Forelimb muscle (tissue), 1 donor: ENCODE measurements at places on chromosomes 12 and 14.

DNA sequence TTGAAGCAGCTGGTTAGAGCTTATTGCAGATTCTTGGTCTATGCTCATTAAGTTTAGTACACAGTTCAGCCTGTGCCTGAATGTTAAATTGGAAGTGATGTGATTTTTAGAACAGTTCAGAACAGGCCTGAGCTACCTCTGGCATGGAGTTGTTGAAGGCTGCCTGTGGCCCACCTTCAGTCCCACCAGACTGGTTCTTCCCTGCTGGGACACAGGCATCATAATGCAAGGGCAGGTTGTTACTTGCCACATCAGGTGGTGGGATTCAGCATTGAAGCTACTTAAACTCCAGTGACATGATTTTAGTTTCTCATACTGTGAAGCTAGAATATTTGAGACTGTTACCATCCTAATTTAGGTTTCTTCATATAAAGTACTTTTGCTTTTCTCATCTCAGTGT lies 49.4 kb downstream of the PROX2 start:
- no peak for DNase-seq

DNA sequence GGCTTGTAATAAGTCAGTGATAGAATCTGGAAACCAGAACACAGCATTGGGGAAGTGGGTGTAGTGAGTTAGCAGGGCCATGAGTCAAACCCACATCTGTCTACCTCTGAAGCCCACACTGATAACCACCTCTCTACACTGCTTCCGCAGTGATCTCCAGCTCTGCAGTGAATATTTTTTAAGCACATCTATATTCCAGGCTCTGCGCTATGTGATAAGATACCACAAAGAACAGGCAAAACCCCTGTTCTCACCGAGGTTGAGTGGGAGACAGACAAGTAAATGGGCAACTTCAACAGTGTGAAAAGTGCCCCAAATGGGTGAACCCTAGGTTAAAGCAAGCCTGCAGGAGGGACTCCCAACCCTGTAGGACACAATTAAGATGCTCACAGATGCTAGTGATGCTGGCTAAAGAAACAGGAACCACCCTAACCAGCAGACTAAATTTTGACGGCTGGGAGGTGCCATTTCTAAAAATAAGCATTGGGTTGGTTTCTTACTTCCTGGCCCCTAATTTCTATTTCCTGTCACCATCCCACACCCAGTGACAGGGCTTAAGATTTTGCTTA lies 375.0 kb downstream of the DPF3 start:
- DNase-seq = no peak

DNA sequence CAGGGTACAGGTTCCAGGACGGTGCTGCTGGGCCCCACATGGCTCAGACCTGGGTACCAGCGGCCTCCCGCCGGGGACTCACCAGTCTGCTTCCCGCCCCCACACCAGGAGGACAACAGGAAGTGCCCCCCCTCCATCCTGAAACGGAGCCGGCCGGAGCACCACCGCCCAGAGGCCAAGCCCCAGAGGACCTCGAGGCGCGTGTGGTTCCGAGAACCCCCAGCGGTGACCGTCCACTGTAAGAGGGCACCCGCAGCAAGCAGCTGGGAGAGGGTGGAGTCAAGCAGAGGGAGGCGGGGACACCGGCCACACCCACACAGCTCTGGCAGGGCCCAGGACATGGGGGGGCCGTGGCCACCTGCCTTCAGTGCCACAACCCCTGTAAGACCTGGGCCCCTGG lies 8.1 kb downstream of the C14orf180 start:
- DNase-seq = no peak

- no peak for DNase-seq
These were observed 105.7 kb downstream of the ZC3H14 start for GRCh38 chr14:88668448-88669116.

DNA sequence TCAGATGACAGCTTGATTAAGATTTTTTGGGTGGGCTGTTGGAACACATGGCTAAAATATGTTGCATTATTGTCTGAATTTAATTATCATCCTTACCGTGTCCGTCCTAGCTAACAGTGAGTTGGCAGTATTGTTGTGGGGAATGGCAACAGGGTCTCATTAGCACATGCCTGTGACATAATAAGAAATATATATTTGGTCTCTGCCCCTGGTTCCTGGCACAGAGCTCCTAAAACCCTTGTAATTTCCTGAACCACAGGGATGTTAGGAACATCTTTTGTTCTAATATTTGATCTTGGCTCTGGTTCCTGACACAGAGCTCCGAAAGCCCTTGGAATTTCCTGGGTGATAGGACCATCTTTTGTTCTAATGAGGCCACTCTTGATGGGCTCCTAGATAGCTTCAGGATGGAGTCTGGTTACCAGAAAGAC lies 76.0 kb downstream of the SYNE2 start:
- no peak for DNase-seq

GRCh38 chr12:45469902-45470301 lies 254.0 kb downstream of the ANO6 start:
- no peak for DNase-seq

DNA sequence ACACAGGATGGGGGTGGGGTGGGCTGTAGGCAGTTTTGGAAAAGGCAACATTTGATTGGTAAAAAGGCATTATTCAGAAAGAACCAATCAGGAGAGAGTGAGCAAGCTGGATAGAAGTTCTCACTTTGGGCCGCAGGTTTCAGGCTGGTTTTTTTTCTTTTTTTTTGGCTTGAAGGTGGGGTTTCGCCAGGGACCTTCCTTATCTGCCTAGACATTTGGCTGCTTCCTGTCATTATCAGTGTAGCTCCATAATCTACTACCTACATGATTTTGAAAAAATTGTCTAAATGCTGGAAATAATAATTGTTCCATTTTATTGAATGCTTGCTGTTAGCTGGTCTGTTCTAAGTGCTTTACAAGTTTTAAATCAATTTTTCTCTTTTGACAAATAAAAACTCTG lies 649.0 kb downstream of the TMTC2 start:
- no peak for DNase-seq

- no peak for DNase-seq
These were observed 29.6 kb upstream of the IRF2BPL start for GRCh38 chr14:77058117-77058516.

GRCh38 chr12:95002754-95003153 lies 743 bp downstream of the NDUFA12 start:
- no peak for DNase-seq

DNA sequence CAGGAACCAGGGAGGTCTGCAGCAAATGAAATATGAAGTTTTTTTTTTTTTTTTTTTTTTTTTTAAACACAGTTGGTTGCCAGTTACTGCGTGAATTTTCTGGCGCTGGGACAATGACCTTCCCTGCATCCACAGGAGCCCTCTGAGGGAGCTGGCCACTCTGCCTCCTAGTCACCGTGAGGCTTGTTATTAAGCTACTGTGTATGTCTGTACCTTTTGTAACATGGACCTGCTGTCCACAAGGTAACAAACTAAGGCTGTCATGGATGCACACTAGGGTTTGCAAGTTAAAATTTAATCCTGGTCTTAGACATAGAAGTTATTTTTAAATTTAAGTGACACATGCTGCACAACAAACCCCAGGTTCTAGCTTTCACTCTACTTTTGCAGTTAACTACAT lies 211.0 kb downstream of the SSPN start:
- no peak for DNase-seq

DNA sequence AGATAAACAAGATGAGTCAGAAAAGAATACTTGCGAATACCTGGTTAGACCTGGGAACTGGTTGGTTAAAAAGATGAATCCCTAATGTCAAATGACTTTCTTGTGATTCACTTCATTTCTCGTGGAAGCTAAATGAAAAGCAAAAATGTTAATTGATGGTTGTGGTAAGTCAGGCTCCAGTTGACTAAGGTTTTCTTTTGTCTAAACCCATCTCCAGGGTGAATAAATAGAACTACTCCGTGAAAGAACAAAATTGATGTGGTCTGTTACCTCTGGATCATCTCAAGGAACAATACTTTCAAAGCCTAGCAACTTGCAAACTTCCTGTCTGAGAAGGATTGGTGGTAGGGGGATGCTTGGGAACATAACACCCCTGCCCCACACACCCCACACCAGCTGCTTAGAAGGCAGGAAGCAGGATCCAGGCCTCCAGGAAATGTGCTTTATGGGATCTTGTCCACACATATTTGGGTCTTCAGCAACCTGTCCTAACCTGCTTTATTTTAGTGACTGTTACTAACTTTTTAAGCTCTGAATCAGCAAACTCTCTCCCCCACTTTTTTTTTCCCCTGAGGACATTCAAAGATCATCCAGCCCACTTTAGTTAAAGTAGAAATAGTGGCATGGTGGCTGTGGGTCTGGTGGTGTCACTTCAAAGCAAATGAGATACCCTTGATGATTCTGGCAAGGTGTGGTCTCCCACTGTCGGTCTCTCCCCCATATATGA lies 60.4 kb upstream of the PTHLH start:
- DNase-seq = no peak

DNA sequence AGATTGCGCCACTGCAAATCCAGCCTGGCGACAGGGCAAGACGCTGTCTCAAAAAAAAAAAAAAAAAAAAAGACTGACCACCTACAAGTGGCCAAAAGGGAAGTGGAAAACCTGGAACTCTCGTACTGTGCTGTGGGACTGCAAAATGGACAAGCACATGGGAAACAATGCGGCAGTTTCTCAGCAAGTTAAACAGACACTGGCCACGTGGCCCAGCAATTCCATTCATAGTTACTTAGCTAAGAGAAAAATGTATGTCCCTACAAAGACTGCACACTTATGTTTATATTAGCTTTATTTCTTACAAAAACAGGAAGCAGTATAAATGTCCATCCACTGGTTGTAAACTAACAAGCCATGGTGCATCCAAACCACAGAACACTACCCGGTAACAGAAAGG lies 5.6 kb downstream of the CHFR start:
- no peak for DNase-seq

GRCh38 chr12:47813511-47814196 lies 6.0 kb downstream of the HDAC7 start:
- no peak for DNase-seq

- DNase-seq = no peak
These were observed 307.1 kb upstream of the RGS6 start for GRCh38 chr14:71625175-71625574.

- DNase-seq = no peak
These were observed 57.5 kb downstream of the CHST11 start for GRCh38 chr12:104514092-104514810.

GRCh38 chr12:116336542-116337065 lies 59.1 kb upstream of the MED13L start:
- DNase-seq = no peak

GRCh38 chr14:104334424-104335161 lies 196.2 kb downstream of the KIF26A start:
- no peak for DNase-seq

DNA sequence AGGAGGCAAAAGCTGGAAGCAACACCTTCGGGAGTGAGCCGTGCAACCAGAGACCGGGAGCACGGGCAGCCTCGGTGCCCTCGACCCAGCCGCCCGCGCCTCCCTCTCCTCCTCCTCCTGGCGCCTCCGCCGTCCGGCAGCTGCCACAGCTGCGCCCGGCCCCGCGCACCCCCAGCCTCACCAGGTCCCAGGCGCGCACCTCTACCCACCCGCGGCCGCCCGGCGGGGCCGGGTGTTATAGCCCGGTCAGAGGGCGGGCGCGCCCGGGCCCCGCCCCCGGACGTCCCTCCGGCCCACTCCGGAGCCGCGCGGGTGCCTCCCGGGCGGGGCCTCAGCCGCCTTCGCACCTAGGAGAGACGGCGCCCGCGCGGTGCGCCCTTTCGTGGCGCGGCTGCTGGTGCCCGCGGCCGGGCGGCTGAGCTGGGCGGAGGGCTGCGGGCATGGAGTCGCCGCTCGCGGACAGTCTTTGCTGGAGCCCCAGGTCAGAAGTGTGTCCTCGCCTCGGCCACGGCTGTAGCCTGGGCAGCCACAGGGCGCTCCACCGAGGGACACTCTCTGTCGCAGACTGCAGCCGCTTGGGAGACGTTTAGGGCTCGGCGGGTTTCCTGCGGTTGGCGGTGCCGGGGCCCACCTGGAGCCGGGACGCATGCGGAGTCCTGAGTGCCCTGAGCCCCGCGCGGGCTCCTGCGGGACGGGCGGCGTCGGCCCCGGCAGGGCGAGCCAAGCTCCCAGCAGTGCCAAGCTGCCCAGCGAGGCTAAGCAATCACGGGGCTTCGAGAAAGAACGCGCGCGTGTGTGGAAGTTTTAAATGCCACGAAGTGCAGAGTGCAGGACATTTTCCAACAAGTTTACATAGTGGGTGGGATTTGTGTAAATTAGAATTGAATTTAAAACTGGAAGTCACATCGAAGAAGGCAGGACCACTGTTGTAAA lies at the start of gene CPM:
Gene CPM, minus strand, starts transcription at position 211 of the 933 bp plus-strand sequence. CDS start 334 bp downstream, outside the sequence.
- DNase-seq = no peak

DNA sequence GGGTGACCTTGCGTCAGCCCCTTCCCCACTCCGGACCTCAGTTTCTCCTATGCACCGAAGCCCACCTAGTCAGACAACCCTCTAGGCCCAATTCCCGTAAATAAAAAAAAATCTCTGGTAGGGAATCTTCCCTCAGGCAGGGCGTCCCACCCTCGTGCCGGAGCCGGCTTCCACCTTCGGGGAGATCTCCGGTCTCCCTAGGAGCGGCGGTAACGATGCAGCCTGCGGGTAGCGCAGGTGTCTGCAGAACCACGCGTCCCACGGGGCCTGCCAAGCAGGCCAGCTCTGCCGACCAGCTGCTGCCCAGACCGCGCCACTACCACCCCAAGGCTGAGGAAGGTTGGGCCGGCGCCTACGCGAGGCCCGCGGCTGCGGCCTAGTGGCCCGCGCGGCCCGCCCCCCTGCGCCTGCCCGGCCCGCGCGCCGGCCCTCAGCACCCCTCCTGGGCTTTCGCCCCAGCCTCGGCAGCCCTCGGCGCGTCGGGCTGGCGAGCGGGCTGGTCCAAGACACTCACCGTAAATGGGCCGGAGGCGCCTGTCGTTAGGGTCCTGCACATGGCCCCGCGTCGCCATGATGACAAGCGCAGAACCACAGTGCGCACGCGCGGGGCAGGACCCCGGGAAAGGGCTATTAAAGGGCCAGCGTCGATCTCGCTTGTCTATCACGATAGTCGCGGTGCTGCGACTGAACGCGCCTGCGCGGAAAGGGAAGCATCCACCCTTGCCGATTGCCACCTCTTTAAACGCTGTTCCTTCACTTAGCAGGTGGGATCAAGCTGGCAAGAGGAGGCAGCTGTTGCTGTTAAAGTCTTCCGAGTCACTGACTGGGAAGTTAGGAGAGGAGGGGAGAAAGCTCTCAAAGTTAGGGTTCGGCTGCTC lies at the start of gene NAA25:
Gene NAA25, minus strand, starts transcription at position 582 of the 878 bp plus-strand sequence. Its CDS starts 10 bp downstream, at position 572.
- peak; percentile 78 for DNase-seq
